Stimulated activated CD4-positive, alpha-beta T cell treated with anti-CD3 and anti-CD28 coated beads, Interleukin-15, amount 100 ng/mL, for 24 hours (primary cell): ENCODE measurements at places on chromosomes 16 and 17.

GRCh38 chr17:40696651-40697072 lies 6.9 kb downstream of the KRT24 start:
- DNase-seq = no peak

DNA sequence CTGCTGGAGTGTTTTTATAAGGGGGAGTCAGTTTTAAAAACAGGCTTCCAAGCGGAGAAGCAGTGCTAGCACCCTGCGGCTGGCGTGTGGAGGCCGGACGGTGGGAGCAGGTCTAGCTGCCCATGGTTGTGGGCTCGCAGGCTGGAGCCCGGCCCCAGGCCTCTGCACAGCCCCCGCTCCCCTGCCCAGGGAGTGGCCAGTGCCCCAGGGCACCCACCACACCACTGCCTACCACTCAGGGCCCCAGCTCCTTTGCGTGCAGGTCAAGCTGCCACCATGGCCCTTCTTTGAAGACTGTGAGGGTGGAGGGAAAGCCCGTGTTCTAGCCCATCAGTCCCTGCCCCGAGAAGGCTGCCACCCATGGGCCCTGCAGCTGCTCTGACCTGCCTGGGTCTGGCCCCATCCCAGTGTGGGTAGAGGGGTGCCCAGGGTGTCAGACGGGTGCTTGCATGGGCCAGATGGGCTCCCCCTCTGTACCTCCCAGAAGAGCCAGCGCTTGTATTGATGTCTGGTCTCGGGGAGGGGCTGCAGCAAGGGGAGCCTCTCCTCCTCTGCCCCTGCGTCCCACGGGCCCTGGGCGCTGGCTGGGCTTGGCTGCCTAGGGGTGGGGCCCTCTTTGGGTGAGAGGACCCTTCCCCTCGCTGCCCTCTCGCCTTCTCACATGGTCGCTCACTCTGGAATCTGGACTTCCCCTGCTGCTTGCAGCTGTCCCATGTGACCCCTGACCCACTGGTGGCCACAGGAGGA lies 1.5 kb upstream of the NUDT16L1 start:
- no peak for DNase-seq

GRCh38 chr16:81752225-81752875 lies 26.7 kb upstream of the PLCG2 start:
- DNase-seq = no peak

GRCh38 chr17:43591001-43591400 lies 44.9 kb upstream of the ETV4 start:
- DNase-seq = no peak

DNA sequence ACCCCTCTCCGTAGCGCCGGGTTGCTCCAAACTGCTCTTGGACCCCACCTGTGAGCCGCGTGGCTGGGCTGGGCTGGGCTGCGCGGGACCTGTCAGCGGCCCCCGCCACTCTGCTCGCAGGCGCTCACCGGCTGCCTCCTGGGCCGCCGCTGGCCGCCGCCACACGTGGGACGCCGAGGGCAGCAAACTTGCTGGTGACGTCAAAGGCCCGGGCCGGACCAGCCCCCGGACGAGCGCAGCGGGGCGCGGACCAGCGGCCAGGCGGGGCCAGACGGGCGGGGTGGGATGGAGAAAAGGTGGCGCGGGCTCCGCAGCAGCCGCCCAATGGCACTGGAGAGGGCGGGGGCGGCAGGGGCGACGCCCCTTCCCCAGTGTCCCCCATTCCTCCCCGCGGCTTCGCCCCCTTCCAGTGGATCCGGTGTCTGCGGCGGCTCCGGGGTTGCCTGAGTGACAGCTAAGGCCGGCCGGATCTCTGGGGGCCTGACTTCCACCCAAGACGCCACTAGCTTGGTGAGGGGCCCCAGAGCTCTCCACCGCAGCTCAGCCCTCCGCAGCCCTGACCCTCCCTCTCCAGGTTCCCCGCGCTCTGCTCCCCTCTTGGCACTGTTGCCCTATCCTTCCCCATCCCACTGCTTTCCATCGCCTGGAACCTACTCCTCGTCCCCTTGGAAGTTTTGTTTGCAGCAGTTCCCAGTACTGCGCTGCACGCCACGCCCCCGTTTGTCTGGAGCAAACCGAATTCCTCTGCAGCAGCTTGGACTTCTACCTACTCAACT lies at the start of gene HS3ST3A1:
TSS of gene HS3ST3A1 (minus strand) at position 154 of the 776 bp plus-strand sequence. CDS start 800 bp downstream, outside the sequence.
- peak; percentile 45 for DNase-seq

GRCh38 chr16:27960619-27961295 lies 102.8 kb downstream of the GSG1L start:
- no peak for DNase-seq

GRCh38 chr17:74525781-74526288 lies 5.4 kb downstream of the CD300LB start:
- no peak for DNase-seq

GRCh38 chr17:81884968-81885367 lies 6.4 kb downstream of the ALYREF start:
- DNase-seq = no peak

- peak; percentile 21 for DNase-seq
Measured at GRCh38 chr16:66605979-66606751, 1.7 kb downstream of the CMTM3 start.

- no peak for DNase-seq
Measured at GRCh38 chr16:67474551-67475455, 6.2 kb downstream of the ATP6V0D1 start.

DNA sequence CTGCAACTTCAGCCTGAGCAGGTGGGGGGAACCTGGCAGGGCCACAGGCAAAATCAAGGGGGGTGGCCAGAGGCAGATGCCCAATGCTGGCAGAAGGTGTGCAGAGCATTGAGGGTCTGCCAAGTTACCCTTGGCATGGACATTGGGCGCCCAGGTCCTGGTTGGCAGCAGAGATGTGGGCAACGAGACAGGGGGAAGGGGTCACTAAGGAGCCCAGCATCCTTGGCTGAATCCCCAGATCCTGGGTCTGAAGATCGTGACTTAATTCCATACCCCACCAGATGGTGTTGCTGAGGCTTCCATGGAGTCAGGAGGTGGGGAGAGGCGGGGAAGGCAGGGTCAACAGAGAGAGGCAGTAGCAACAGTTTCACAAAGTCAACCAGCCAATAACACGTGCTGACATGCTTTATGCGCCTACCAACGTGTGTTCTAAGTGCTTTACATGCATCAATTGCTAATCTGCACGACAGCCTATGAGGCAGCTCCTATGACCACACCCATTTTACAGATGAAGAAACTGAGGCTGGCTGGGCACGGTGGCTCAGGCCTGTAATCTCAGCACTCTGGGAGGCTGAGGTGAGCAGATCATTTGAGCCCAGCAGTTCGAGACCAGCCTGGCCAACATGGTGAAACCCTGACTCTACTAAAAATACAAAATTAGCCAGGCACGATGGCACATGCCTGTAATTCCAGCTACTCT lies 83.3 kb downstream of the GSG1L start:
- no peak for DNase-seq

DNA sequence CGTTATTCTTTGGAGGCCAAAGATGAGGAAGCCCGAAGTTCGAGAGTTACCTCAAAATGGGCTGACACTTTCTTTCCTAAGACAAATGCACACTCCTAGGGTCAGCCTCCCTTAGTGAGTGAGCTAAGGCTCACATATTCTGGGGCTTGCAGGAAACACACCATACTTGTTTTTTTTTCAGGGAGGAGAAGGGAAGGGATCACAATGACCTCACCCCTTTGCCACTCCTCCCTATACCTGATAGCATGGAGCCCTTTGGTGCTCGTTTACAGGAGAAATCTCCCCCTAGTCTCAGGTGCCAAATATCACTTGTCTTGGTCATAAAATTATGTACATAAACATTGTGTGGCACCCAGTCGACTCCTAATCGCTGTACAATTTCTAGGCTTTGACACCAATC lies 4.6 kb upstream of the TMEM100 start:
- DNase-seq = no peak

GRCh38 chr16:74305978-74306784 lies 9.6 kb downstream of the PSMD7 start:
- DNase-seq = no peak

DNA sequence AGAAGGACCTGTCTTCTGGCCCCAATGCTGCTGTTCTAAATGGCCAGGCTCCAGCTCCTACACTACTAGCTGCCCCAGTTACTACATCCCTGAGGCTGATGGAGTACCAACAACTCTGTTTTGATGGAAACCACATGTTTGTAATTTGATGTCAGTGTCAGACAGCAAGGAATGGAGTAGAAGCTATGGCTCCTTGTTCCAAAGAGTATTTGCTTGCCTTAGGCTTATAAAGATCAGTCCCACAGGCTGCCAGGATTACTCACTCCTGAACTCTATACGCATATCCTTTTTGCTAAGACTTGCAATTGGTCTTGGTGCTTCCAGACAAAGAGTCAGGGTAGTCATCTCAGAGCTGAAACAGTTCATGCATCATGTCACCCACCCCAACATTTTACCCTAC lies 139.6 kb downstream of the HS3ST3A1 start:
- no peak for DNase-seq

DNA sequence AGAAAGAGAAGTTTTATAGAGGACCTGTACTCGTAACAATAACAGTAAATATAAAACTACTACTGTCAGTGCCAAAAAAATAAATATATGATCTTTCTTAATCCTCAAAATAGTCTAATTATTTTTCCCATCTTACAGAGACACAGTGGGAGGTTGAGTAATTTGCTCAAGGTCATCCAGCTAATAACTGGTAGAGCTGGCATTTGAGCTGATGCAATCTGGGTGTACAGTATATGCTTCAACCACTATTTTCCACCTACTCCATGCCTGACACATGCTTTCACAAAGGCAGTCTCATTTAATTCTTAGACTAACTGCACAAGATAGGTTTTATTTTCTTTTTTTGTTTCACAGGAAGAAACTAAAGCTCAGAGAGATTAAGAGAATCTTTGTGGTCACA lies 33.6 kb downstream of the PIGL start:
- no peak for DNase-seq

DNA sequence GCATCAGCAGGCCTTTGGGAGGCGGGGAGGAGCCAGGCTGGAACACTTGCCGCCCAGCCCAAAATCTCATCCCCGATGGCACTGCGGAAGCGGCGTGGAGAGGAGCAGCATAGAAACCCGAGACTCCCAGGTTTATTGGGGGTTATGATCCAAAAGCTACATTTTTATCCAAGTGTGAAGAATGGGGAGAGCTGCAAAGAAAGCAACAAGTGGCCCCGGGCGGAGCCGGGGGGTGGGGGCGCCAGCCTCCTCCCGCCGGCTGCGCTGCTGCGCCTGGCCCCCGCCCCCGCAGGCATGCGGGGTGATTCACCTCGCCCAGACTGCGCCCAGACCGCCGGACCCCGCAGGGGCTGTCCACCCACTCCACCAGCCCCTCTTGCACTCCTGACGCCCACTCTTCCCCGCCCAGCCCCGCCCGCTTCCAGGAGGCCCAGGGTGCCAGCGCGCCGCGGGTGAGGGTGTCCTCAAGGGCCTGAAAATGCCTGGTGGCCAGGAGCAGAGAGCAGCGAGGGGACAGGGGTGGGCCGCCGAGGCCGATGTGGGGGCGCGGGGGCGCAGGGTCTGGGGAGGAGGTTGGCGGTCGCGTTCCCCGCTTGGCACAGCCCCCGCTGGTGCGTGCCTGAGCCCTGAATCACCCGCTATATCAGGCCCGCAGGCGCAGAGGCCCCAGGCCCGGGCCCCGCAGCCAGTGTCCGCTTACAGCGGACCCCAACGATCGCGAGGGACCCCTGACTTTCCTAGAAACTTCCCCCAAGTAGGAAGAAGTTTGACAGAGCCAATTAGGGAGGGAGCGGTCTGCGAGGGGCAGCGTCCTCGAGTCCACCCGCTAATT lies 1.3 kb downstream of the CAVIN1 start:
- DNase-seq = peak; percentile 22

DNA sequence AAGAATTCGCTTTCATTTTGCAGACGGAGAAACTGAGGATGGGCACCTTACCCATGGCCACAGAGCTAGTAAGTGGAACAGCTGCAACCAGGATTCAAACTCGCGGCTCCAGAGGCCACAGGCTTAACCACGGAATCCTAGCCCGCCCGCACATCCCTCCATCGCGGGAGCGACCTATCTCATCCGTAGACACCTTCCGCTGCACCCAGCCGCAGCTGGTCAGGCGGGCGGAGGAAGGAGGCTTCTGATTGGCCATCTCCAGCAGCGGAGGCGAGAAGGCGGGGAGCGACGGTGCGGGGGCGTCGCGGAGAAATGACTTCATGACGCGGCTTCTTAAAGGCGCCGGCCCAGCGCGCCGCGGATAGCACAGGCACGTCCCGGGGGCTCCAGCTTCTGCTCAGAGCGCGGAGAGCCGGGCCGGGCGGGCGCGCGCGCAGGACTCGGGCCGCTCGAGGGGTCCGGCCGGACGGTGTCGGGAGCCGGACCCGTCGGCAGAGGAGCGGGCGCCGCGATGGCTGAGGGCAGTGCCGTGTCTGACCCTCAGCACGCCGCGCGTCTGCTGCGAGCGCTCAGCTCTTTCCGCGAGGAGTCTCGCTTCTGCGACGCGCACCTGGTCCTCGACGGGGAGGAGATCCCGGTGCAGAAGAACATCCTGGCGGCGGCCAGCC lies at the start of gene GAN:
TSS of gene GAN (plus strand) at position 360 of the 668 bp plus-strand sequence. CDS start at position 512, 152 bp downstream.
- DNase-seq = peak; percentile 96

DNA sequence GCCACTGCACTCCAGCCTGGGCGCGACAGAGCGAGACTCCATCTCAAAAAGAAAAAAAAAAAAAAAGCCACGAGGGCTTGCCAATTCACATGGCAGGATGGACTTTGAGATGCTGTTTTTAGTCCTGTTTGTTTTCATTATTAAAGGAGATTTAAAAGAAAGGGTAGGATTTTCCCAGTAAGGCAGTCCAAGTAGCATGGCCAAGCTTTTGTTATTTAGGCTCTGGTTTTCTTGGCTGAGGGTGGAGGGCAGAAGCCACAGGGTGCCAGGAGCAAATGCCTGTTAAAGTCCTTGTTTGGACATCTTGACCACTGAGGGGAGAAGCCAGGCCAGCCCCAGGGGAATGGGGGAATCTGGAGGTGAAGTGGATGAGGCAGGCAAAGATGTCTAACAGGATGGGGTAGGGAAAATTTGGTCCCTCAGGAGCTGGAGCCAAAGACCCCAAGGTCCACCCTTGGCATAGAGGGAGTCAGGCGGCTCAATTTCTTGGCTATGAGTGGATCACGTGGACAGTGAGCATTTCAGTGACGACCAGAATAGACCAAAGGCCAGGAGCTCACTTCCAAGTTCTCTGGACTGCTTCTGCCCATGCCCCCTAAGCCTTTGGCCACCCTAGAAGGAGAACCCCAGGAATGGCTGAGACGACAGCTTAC lies 20.8 kb upstream of the PLLP start:
- DNase-seq = no peak

DNA sequence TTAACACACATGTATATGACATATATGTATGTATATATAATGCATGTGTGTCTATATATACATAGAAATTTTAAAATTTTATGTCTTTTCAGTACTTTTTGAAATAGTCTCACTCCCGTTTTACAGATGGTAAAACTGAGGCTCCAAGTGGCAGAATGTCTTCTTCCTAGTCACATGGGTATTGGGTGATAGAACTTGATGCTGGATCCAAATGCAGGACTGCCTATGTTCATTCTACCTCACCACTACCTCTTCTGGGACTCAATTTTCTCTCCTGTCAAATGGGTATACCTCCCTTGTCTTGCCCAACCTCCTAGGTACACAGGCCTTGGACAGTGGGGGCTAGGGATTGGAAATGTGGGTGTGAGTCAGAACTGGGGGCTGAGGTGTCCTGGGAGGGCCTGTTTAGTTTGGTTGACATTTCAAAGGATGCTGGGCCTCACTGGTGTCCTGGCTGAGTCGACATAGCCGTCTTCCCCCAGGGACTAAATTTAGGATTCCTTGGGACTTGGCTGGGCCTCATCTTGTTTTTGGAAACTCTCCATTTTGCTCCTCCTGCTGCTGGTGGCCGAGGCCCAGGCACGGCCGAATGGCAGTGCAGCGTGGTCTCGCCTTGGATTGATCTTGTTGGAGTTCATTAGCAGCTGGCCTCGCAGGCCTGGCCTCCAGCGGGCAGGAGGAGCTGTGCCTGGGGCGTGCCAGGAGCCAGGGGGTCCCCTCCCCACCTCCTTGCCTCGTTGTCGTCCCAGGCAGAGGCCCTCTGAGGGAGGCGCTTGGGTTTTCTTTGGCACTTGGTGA lies 25.9 kb downstream of the NKD1 start:
- no peak for DNase-seq
